Tibial nerve (tissue), 4 donors: ENCODE measurements at places on chromosomes 7 and 10. TPM values are rescaled to one million over a fixed set of nuclear protein-coding genes. Genes with fewer than 3 reads are reported as not detected.

- H3K36me3 ChIP-seq: no peaks in the 10 kb centered on the region
- no peak overlapping the region for H3K4me3 ChIP-seq
- DNase-seq: no peak
- H3K27ac ChIP-seq: no peak overlapping the region
- no peaks in the 10 kb centered on the region for H3K4me1 ChIP-seq
Measured at GRCh38 chr7:72446591-72447462, 34.7 kb upstream of the CALN1 start.

DNA sequence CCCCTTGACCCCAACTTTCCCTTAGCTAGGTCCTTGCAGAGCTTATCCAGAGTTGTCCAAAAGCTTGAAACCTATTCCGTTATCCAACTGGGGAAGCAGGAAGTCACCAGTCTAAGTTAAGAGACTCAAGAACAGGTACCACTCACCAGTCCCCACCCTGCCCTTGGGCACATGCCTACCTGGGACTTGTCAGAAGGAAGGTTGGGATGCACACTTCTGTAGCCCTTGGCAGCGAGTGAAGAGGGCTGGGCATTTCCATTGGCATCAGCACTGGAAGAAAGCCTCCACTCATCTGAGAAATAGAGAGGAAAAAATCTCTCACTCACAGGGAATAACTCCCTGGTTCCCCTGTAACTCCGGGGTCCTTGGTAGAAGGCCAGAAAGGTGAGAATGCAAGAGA lies 131.0 kb upstream of the PDLIM1 start:
- H3K27me3 ChIP-seq: no peaks in the 10 kb centered on the region
- H3K27ac ChIP-seq: peak overlapping the region; percentile 92
- peaks cover 77% of the 10 kb centered on the region for H3K4me1 ChIP-seq
- H3K36me3 ChIP-seq: peaks cover 8% of the 10 kb centered on the region
- peak overlapping the region; percentile 30 for H3K4me3 ChIP-seq

- no peak overlapping the region for H3K27ac ChIP-seq
- H3K36me3 ChIP-seq: no peaks in the 10 kb centered on the region
- DNase-seq: no peak
- H3K27me3 ChIP-seq: no peaks in the 10 kb centered on the region
- no peak overlapping the region for H3K4me3 ChIP-seq
Measured at GRCh38 chr7:11343818-11344413, 370.2 kb downstream of the PHF14 start.

CNPY1 gene
- not detected for total RNA-seq

GRCh38 chr7:28941633-28942032 lies 16.5 kb downstream of the TRIL start:
- no peak for DNase-seq
- no peak overlapping the region for H3K4me3 ChIP-seq
- no peaks in the 10 kb centered on the region for H3K27me3 ChIP-seq
- no peak overlapping the region for H3K27ac ChIP-seq

TFR2 gene
- not detected for total RNA-seq

GRCh38 chr7:139973101-139974050 lies 89.4 kb downstream of the PARP12 start:
- no peak for DNase-seq
- H3K27ac ChIP-seq: no peak overlapping the region
- H3K36me3 ChIP-seq: no peaks in the 10 kb centered on the region

NRCAM gene
- 16.5 TPM for total RNA-seq

GRCh38 chr7:12801107-12801506 lies 113.7 kb downstream of the ARL4A start:
- no peaks in the 10 kb centered on the region for H3K27me3 ChIP-seq
- no peaks in the 10 kb centered on the region for H3K36me3 ChIP-seq
- no peaks in the 10 kb centered on the region for H3K4me1 ChIP-seq
- H3K27ac ChIP-seq: no peak overlapping the region
- H3K4me3 ChIP-seq: no peak overlapping the region
- DNase-seq: no peak

DNA sequence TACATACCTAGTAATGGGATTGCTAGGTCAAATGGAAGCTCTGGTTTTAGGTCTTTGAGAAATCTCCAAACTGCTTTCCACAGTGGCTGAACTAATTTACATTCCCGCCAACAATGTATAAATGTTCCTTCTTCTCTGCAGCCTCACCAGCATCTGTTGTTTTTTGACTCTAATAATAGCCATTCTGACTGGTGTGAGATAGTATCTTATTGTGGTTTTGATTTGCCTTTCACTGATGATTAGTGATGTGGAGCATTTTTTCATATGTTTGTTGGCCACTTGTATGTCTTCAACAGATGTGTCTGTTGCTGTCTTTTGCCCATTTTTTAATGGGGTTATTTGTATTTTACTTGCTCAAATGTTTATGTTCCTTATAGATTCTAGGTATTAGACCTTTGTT lies 675.5 kb downstream of the SUGCT start:
- H3K36me3 ChIP-seq: no peaks in the 10 kb centered on the region
- no peak for DNase-seq
